ENCODE measurements at places on chromosomes 12 and 14.

DNA sequence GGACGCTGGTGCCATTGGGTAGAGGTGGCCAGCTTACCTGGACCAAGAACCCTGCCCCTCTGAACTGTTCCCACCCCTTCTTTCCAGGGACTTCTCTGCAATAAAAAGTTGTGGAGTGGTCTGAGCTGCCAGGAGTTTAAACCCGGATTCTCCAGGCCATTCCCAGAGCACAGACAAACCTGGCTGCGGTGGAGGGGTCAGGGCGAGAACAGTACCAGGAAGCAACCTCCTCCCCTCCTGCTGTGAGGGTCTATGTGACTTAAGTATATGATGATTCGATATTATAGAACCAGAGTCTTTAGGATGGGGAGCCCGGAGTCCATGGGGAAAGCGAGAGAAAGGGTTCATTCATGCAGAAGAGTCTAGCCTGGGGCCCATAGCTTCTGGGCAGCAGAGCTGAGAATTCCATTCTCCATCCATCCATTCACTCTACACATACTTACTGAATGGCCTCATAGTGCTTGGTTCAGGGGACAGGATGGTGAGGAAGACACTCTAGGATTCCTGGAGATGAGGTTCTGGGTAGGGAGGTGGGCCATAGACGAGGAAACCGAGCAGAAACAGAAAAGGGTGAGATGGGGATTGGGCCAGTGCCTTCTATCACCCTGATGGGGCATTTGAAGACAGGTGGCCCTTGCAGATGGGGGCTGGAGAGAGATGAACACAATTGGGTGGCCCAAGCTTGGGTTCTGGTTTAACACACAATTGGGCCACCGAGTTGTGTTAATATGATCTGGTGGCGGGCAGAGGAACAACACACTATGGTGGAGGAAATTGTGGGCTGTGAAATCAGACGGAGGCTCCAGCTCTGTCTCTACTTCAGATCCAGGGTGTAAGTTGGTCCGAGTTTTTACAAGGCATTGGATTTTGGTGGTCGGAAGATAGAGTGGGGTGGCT lies 5.2 kb downstream of the KRT86 start:
- DNase-seq = peak; percentile 38

GRCh38 chr12:92928962-92929915 lies at the start of gene EEA1:
EEA1 (minus strand) TSS chr12:92929295; CDS start chr12:92929066, 229 bp downstream.
- peak; percentile 97 for DNase-seq

DNA sequence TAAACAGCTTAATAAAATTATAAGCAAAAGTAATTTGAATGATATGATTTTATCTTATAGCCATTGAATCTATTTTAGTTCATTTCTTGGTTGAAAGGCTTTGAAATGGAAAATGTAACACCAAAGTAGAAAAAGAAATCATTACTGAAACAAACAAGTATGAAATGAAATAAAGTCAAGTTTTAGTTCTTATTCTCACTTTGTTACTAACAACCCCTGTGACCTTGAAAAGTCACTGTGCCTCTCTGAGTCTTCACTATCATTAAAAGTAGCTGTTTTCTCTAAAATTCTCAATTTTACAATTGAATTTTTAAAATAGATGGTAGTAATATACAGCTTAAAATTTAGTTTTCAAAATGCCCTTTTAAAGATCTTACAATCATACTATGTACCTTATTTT lies 32.4 kb upstream of the SLC17A8 start:
- no peak for DNase-seq

DNA sequence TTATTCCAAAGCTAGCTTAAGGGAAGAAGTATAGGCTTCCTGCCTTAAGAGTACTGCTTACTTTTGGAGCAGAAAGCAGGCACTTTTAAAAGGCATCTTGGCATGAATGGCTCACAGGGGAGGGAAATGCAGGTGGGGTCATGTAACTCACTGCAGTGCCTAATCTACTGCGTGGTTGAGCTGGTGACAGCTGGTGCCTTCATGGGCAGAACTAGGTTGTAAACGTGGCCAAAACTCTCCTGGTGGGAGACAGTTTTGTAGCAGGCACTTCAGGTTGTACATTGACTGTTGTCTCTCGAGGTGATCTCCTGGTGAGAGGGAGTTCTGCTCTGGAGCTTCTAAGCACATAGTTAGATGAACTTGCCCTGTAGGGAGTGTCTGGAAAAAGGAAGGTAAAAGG lies 962.5 kb downstream of the DIO2 start:
- DNase-seq = no peak

- no peak for DNase-seq
These were observed 105.0 kb upstream of the METAP2 start for GRCh38 chr12:95368931-95369330.

DNA sequence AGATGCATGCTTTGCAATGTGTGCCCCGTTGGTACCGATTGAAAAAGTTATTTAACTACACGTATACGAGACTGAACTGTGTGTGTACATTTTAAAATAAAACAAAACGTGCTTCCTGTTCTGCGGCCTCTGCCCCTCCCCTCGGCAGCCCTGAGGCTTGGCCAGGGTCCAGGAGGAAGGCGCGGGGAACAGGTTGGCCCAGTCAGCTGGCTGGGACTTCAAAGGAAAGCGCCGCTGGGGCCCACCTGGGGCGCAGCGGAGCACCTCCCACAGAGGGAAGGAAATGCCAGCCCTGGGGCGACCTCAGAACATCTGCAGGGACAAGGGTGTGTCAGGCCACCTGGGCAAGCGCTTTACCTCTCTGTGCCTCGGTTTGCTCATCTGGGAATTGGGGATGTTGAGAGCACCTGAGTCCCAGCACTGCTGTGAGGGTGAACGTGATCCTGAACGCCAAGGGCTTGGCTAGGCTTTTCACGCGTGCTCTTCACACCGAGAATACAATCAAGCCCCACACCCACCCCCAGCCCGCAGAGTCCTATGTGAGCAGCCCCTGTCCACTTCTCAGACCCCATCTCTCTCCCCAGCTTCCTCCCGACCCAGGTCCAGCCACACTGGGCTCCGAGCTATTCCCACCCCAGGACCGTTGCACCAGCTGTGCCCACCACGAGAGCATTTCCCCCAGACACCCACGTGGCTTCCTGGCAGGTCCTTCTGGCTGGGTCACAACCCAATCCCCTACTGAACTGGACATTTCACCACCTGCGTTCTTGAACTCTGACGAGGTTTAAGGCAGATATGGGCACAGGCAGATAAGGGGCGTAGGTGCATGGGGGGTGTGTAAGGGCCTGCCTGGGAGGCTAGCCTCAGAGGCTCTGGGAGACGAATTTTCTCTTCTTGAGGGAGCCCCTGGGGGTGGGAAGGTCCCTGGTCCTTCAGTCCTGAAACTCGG lies 41.9 kb upstream of the NCOR2 start:
- peak; percentile 91 for DNase-seq

DNA sequence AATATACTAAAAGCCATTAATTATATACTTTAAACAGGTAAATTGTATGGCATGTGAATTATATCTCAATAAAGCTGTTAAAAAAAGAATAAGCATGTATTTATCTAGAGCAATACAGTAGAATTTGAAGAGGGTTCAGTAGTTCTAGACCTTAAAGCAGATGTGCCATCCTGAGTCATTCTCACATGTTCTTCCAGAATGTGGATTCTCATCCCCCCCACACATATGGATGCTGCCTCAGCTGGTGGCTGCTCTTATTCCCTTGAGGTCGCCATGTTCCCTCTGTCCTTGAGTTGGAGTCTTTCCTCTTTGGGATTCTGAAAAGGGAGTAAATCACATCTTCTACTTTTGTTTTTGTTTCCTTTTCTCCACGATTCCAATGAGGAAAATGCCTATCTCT lies 321.3 kb downstream of the AEBP2 start:
- DNase-seq = no peak

Data from CD8-positive, alpha-beta T cell (primary cell).